Activated B cell treated with CpG ODN at 0.5 μM for 24 hours (primary cell): ENCODE measurements at places on chromosomes 3 and 15. TPM values are rescaled to one million over a fixed set of nuclear protein-coding genes. Genes with fewer than 3 reads are reported as not detected.

Gene TGM4
- not detected in 2 replicates for total RNA-seq

Gene TUSC7
- total RNA-seq: not detected in 2 replicates

Gene RBP2
- not detected in 2 replicates for total RNA-seq

Gene SPSB4
- total RNA-seq: not detected in 2 replicates

Gene MYO5A
- total RNA-seq: 41.7 and 49.1 TPM in 2 replicates

Gene IQCH
- 1.1 and 1.5 TPM in 2 replicates for total RNA-seq

Gene TMEM207
- not detected in 2 replicates for total RNA-seq

Gene SELENOK
- 29.8 and 43.3 TPM in 2 replicates for total RNA-seq

Gene PTPN23
- total RNA-seq: 44.0 and 50.3 TPM in 2 replicates

Gene WDR93
- 0.10 and 0.16 TPM in 2 replicates for total RNA-seq

Gene SLC9C1
- total RNA-seq: 0.24 and 0.58 TPM in 2 replicates

Gene COL6A6
- not detected in 2 replicates for total RNA-seq
